ENCODE measurements at places on chromosomes 13 and 19.

GRCh38 chr19:10036601-10037071 is 23.4 kb downstream of the RDH8 start:
- no peak for DNase-seq

- no peak for DNase-seq
These were observed 451.8 kb downstream of the SUCLA2 start for GRCh38 chr13:47549219-47549752.

GRCh38 chr13:20127562-20128458 is 33.0 kb downstream of the GJA3 start:
- no peak for DNase-seq

DNA sequence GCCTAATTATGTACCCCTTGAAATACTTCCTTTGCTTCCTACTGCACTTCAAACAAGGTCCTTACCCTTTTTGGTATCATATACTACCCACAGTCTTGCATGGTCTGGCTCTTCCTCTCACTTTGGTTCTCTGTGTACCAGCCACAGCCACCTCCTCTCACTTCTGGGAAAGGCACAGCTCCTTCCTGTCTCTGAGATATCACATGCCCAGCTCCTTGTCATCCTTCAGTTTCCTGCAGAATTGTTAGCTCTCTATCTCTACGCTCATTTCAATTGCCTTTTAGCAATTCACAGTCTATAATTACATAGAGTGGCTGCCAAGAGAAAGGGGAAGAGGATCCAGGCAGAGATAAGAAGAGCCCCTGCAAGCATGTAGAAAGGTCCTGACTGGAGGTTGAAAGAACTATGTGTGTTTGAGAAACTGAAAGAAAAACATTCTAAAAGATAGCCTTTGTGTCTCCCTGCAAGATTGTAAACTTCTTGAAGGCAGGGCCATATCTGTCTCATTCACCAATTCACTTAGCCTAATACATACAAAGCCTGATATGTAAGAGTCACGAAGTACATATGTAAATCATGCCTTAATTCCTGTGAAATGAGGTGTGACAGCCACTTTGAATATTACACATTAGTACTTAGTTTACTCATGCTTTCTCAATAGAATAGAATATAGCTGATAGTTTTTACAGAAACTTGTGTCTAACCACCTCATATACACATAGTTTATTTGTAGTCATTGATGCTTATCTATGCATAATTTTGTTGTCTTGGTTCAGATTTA is 933.1 kb downstream of the DIAPH3 start:
- no peak for DNase-seq

DNA sequence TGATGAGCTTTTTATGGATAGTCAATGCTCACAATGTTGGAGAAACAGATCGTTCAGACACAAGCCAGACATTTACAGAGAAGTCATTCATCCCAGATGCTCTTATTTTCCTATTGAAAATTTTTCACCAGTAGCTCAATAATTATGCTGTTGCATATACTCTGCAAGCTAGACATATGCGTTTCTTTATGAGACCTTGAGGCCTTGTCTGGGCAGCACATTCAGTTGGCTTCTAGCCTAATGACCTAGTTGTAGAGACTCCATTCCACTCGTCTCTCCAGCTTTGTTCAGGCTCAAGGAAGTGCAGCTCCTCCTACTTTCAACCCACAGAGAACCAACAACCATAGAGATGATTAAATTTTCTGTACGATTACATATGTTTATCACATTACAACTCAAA is 237.7 kb downstream of the MZT1 start:
- no peak for DNase-seq

DNA sequence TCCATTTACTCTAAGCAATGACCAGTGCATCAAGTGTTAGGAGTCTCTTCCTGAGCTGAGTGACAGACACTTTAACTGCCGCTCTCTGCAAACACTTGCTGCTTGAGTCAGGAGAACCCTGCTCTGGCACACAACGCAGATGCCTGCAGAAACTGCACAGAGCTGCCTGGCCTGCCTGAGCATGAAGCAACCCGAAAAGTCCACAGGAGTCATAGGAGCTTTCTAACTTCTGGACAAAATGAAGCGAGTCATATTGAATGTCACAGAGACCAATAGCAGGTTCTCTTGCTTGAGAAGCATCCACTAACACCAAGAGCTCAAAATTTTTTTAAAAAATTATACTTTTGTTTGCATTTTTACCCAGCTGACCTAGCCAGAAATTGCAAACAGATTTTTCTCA is 232.4 kb downstream of the LHFPL6 start:
- no peak for DNase-seq

DNA sequence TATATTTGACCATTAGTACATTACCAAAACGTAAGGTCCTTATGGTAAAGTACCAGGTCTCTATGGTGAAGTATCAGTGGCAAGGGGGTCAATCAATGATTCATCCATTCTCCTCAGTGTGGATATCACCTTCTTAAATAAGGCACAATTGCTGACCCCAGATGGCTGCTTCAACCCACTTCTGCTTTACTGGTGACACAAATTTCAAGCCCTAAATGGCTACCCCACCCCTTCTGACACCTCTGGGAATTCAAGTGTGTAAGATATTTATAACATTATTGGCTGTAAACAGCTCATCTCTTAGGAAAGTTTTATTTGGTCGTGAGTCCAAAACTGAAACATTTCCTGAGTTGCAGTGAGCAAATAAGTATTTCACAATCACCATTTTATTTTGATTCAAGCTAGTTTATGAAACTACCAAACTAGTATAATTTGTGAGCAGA is 7.9 kb upstream of the WBP4 start:
- no peak for DNase-seq

- DNase-seq: no peak
These were observed 52.6 kb upstream of the MYCBP2 start for GRCh38 chr13:77379508-77379907.

DNA sequence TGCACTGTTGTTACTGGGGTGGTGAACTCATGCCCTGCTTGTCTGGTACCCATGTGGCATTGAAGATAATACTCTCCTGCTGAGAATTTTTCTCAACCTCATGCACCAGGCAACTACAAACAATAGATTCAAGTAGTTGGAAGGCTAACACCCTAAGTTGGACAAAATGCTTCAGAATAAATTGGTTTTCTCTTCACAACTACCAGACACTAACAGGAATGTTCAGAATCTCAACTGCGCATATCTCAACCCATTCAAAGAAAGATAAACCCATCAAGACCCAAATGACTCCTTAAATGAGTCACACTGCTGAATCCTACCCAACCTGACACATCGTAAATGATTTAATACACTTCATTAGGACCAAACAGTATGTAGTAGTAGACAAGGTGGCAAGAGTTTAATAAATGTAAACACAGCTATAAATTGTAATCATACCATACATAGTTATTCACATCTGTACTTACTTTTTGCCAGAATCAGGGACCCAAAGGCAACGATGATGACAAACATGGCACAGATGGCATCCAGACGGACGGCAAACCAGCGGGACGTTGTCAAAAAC is 227.4 kb downstream of the ABCC4 start:
- no peak for DNase-seq

- DNase-seq: no peak
These were observed 2.2 kb downstream of the SBNO2 start for GRCh38 chr19:1171755-1172352.

DNA sequence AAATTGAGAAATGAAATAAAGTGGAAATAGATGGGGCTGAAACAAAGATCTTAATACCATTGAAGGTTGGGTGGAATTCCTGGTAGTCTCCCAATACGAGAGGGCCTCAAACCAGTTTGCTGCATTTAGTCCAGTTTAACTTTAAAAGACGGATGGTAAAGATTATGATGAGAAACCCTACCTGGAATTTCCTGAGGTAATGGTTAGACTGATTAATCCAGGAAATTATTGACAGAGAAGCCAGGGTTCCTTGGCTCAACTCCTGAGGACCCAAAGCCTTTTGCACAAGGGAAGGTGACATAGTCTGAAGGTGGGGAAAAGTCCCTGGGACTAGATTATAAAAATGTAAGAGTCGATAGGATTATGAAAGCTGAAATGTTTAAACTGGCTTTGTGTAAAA is 133.2 kb upstream of the SLITRK5 start:
- DNase-seq: no peak

DNA sequence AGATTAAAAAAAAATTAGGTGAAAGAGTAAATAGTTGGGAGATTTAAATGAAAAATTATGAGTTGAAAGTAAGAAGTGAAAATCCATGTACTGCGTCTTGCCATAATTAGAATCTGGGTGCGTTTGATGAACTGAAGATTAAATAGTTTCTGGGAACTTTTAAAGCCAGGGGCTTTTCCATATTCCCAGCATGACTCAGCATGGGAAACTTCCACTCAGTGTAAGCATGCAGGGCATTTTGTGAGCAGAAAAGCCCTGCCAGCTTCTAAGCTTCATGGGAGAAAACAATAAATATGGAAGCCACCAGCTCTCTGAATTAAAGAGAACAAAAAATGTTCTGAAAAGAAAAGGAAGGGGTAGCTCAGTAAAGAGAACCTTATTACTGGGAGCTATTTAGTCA is 62.0 kb upstream of the EDNRB start:
- DNase-seq: no peak

DNA sequence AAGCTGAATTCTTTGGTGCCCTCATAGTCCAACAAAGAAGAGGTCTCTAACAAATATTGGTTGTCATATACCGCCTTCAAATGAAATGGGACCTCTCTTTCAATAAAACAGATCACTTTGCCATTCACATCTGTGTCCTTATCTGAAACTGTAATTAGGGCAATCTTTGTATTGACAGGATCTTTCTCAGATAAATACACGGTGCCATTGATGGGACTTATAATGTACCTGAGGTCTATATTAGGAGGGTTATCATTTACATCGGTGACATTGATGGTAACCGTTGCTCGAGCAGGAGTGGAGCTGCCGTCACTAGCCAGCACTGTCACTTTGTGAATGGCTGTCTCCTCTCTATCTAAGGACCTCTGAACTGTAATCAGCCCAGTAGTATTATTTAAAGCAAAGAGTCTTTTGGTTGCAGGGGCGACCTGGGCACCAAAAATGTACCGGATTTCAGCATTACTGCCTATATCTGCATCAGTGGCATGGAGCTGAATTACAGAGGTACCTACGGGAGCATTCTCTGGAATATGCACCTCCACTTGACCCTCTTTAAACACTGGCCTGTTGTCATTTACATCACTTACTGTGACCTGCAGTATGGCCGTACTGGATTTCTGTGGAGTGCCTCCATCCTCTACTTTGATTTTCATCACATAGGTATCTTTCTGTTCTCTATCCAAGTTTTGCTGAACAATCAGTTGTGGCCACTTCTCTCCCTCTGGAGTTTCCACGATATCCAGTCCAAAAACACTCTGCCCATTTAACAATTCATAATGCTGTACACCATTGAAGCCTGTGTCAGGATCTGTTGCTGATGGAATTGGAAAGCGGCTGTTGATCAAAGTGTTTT is 2.8 kb downstream of the PCDH9 start:
- DNase-seq: no peak

GRCh38 chr13:74751739-74752138 is 617.5 kb upstream of the KLF12 start:
- DNase-seq: no peak

GRCh38 chr13:27631665-27632064 is 10.0 kb downstream of the POLR1D start:
- no peak for DNase-seq

DNA sequence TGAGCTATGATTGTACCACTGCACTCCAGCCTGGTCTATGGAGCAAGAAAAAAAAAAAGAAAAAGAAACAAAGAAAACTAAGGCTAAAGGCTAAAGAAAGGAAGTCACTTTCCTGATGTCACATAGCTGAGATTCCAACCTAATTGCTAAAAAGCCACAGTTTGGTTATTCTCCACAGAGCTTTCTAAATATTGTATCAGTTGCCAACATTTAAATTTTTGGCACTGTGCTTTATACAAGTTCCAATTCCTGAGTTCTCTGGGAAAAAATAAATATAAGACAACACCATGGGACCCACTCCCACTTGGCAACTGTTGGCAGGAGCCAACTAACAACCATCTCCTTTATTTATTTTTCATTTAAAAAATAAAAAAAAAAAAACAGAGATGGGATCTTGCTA is 11.2 kb upstream of the LYPD3 start:
- DNase-seq: no peak

DNA sequence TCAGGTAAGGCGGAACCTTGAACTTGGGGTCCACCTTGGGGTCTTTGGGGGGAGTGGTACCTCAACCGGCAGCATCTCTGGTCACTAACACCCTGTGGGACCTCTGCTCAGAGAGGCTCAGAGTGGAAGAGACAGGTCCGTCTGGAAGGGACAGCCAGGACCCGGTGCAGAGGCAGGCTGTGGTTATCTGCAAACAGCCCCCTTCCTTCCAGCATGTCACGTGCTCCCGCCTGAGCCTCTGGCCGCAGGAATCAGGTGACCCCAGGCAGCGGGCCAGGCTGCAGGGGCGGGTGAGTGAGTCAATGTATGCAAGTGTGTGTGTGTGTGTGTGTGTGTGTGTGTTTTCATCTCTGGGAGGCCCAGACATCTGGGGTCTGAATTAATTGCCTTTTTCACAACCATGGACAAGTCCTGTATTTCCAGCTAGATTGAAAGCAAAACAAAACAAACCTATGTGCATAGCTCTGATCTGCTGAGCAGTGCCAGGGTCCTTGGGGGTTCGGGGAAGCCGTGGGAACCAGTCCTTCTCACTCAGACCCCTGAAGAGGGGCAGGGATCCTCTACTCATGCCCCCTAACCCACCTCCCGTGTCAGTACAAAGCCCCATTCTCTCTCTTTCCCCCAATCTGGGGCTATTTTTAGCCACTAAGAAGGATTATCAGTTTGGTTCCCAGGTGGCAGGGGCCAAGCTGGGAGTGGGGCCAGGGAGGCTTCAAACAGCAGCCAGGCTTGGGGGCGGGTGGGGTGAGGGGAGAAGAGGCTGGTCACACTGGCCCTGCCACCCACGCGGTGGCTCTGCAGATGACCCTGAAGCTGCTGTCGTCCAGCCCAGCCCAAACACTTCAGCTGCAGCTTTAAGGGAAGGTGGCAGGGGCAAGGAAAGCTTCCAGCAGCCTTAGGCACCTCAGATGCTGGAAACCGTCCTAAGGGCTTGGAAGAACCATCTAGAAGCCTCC is 31.4 kb downstream of the CERS4 start:
- DNase-seq: no peak

GRCh38 chr13:41470196-41470595 is 12.8 kb downstream of the RGCC start:
- DNase-seq: no peak

DNA sequence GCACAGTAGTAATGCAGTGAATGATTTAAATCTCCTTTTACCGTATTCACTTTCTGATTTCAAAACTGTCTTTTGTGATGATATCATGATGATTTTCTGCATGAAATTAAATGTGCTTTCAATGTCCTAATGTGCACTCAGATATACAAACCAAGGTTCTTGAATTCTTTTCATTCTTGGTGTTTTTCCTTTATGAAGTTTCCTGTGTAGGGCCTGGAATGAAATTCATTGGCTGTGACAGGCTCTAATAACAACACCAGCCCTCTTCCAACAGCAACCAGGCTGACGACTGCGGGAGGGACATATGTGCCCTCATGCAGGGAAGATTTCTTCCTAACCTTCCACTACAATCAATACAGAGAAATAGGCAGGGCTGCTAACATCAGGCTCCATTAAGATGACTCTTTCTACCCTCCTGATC is 1052.0 kb downstream of the DIAPH3 start:
- DNase-seq: no peak

- no peak for DNase-seq
These were observed 23.3 kb upstream of the SPART start for GRCh38 chr13:36369268-36370107.
